ENCODE measurements at places on chromosomes 16 and 17.

DNA sequence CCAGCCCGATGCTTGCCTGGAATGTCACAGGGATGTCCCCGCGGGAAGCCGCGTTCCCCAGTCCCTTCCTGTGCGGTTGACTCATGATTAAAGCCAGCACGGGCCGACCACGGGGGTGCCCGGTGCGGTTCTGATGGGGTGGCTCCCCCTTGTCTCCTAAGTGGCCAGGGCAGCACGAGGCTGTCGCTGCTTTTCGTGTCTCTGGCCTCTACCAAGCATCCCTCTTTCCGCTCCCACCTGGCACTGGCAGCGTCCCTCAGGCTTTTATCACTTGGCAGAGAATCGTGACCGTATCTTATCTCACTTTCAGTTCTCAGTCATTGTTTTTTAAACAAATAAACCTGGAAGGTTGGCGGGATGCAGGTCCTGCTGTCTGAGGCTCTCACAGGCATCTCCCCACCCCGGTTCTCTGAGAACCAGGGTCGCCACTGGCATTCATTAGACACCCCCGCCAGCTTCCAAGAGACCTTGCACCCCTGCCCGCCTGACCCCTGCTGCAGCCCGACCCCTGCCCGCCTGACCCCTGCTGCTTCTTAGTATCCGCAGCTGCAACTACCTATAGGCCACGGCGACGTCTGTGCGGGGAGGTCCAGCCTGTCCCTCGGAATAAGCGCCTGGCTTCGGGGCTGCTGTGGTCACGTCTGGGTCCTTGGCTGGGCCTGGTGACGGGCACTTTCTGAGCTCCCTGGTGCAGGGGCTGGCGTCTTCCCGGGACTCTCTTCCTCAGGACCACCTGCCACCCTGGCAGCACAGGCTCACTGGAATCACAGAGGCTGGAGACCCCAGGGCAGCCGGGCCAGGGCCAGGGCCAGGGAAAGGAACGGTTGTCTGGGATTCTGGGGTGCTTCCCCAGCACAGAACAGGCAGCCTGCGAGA is 7.5 kb downstream of the C1QTNF8 start:
- no peak for DNase-seq

- no peak for DNase-seq
These were observed 84.9 kb upstream of the GNG13 start for GRCh38 chr16:885391-885790.

- peak; percentile 71 for DNase-seq
These were observed 1.2 kb downstream of the TRIM47 start for GRCh38 chr17:75876938-75877751.

DNA sequence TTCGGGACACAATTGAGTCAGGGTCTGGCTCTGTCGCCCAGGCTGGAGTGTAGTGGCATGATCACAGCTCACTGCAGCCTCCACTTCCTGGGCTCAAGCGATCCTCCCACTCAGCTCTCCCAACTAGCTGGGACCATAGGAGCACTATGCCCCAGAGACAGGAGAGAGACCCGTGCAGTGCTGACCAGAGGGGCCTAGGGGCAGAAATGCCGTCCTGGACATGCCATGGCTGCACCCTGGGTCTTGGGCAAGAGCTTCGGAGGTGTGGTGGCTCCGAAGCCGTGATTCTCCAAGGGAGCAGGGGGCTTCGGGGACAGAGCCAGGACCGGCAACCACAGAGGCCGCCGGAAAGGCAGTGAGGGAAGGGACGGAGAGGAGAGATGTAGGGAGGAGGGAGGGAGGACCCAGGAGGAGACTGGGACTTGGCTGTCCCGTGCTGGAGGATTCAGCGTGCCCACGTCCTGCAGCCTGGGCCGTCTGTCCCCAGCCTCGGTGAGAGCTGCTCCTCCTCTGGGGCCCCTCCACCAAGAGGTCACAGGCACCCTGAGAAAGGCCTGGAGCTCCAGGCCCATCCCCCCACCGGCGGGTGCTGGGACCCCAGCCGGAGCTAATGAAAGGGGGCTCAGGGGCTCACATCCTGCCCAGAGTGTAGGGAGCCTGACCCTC is 21.9 kb downstream of the TPSD1 start:
- no peak for DNase-seq

DNA sequence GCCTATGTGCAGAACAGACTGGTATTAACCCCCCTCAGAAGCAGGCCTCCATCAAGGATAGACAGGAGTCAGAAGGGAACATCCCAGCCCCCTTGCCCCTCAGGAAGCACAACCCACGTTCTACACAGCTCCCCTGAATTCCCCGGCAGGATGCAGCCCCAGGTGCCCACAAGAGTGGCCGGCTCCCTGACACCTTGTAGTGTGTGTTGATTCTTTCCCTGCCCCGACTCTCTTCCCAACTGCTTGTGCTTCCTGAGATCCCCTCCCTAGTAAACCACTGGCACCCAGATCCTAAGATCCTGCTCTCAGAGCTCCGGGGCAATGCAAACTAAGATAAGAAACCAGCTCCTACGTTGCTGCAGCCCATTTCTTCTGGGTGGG is 34.8 kb upstream of the LITAF start:
- no peak for DNase-seq

DNA sequence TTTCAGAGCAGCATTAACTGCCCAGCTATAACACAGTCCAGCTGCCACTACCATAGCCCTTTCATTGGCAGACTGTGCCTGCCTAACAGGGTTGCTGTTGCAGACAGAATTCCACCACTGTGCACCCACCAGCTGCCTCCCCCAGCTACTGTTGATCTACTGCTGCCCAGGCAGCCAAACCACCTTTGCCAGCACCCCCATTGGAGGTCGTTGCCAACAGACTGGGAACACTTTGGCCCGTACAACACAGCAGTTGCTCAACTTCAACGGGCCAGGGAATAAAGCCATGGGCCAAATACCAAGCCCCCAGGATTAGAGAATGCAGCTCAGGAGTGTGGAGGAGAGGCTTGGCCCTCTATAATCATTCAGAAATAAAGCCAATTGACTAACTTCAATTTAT is 473.6 kb downstream of the CDH11 start:
- no peak for DNase-seq

GRCh38 chr16:83004868-83005652 is 378.3 kb downstream of the CDH13 start:
- no peak for DNase-seq

GRCh38 chr16:86806838-86807351 is 228.5 kb downstream of the FOXL1 start:
- no peak for DNase-seq

DNA sequence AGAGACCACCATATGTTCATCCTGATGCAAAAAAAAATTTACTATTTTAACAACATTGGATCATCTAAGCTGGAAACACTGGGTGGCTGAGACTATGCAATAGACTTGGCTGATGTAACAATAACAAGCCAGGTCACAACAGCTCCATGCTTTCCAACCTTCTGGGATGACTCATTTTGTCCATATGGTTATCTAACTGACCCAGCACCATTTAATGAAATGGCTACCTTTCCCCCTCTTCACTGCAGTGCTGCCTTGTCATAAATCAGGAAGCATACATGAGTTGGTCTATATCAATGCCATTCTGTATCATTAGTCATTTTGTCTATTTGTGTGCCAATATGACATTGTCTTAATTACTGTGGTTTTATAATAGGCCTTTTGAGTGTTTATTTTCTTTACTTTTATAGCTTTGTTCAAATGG is 217.6 kb upstream of the KCNJ16 start:
- no peak for DNase-seq

DNA sequence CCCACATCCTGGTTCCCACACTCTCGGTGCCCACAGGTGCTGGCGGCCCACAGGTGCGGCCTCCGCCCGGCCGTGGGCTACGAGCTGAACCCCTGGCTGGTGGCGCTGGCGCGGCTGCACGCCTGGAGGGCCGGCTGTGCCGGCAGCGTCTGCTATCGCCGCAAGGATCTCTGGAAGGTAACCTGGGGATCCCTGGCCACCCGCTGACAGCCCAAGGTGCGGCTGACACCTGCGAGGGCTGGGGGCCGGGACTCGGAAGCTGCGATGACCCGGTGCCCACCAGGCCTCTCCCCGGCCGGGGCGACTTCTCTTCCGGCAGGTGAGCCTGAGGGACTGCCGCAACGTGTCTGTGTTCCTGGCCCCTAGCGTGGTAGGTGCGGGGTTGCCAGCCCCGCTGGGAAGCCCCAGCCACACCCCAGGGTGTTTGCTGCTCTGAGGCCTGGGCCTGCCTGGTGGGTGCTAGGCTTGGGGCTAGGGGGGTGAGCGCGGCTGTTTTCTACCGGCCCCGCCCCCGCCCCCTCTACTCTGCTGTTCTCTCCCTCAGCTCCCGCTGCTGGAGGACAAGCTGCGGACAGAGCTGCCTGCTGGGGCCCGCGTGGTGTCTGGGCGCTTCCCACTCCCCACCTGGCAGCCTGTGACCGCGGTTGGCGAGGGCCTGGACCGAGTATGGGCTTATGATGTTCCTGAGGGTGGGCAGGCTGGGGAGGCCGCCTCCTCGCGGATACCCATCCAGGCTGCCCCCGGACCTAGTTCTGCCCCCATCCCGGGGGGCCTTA is 1.0 kb downstream of the ANTKMT start:
- no peak for DNase-seq

GRCh38 chr16:77457046-77457445 is 22.2 kb upstream of the ADAMTS18 start:
- peak; percentile 77 for DNase-seq
